ENCODE measurements at places on chromosomes 3 and 15. TPM values are rescaled to one million over a fixed set of nuclear protein-coding genes. Genes with fewer than 3 reads are reported as not detected.
A peak's percentile ranks its signal among the peaks of the same experiment; 100 is the strongest.

DNA sequence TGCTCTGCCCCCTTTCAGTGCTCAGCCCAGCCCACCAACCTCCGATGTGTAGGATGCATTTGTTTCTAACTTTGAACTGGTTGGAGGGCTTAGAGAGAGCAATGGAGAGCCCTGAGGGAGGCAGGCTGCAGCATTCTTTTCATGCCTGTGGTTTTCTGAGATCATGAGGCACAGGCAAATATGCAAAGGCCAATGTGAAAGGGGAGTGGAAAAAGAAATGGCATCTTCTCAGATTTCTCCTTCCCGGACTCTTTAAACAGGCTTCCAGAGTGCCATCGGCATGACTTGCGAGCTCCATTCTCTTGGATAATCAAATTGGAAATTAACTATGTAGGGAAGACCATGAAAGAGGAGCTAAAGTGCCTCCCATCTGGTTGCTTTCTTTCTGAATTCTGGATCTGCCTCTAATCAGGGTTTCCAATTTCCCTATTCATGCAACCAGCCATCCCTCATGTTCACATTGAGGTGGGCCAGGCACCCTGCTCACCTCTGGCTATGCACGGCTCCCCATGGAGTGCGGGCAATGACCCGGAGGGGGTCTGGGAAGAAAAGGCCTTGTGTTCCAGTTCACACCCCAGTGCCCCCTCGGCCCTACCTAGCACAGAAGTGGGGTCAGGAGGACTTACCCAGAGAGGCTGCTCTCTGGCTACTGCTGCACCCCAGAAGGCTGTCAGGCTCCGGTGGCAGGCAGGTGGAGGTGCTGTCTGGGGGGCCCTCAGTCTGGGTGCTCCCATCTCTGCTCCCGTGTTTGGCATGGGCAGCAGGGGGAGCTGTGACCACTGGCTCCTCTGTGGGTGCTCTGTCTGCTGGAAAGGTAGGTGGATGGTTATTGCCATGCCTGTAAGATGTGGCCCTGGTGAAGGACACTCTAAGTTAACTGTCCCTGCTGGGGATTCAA, 16.1 kb downstream of the AMOTL2 start:
- DNase-seq, result peak; percentile 73

- DNase-seq, result peak; percentile 66
Measured at GRCh38 chr15:31977812-31978661, 52.3 kb upstream of the CHRNA7 start.

The ERICH6 gene
- 0.68 TPM for total RNA-seq

- no peak for DNase-seq
Measured at GRCh38 chr3:52481819-52482521, 13.2 kb upstream of the STAB1 start.

The PLA2G4D gene
- not detected for total RNA-seq

DNA sequence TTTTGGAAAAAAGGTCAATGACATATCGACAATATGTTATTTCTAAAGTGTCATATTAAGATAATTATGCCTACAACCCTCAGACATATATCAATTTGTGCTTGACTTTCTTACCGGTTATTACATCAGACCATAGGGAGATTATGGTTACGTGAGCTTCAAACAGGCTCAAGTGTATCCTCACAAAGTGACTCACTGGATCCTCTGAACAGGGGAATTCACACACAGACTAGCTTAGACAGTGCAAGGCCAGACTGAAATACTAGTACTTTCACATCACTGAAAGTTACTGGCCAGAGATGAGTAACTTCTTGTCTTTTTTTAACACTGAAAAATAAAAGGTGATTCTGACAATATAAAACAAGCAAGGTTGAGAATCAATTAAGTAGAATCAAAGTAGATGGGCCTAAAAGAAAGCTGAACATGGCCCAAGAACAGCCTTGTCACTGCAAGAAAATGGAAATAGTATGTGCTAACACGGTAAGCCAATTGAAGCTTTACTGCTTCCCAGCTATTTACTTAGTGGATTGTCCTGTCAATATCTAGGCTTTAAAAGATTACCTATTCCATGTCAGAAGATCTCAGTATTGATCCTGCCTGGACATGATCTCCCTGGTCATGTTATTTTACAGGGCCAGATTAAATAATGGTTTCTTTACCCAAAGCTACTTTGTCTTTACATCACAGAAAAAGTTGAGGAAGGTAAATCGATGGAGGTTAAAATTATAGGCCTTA, 848.6 kb downstream of the ROBO1 start:
- DNase-seq, result no peak

The GRAMD2A gene
- total RNA-seq, result 2.0 TPM

DNA sequence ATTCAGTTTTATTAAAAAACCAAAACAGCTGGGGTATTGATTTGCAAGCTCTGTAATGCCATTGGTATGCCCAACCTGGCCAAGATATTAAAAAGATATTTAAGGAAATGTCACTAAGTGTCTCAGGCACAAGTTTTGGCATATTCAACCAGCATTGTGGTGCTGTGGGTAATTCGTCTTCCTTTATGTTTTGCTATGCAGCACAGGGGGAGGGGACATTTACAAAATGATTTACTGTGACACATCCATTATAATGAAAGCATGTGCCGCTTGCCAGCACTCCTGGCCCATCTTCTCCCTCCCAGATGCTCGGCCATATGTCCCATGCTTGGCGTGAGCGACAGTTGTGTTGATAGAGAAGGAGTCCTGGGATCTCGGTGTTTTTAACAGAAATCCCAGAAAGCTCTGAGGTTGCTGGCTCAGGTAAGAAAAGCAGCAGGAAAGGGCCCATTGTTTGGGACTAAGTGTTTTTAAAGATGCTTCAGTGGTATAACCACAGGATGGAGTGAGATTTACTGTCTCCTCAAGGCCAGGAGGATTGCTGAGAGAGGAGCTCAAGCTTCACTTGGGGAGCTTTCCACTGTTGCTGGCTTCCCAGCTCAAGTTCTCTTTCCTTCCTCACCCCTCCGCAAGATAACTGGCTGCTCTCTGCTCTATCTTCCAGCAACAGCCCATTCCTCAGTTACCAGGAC, 158.2 kb upstream of the TSC22D2 start:
- no peak for DNase-seq

- no peak for DNase-seq
Measured at GRCh38 chr15:64191971-64192830, 29.4 kb upstream of the PPIB start.

DNA sequence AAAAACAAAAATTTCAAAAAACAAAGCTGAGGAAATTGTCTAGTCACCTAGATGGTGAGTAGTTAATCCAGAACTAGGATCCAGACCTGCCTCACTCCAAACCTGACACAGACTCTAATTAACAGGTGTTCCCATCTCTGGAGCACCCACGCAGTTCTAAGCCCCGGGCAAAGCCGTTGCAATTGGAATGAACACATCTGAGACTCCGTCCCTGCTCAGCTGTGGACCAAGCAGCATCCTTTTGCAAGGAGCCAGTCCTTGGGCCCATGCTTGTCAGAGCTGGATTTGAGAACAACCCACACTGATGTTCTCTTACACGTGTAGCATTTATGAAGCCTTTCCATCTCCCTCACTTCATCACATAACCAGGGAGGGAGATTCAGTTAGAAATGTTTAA, 54.8 kb downstream of the LMCD1 start:
- DNase-seq, result no peak

GRCh38 chr3:56467108-56467507, 1.2 kb downstream of the ERC2 start:
- DNase-seq, result peak; percentile 81

DNA sequence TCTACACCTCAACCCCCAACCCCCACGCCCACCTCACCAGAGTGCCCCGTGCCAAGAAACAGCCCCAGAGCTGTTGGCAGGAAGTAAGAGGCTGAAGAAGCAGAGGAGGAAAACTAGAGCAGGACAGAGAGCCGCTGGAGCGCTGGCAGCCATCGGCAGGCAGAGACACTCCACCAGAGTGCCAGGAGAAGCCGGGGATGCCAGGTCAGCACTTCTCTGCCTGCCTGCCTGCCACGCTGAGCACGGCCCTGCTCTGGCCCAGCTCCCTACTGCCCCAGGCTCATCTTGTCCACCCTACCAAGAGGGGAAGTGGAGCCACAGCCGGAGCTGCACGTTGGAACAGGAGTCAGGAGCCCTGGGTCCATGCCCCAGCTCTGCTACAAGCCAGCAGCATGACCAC, 29.7 kb downstream of the CACNA2D2 start:
- DNase-seq, result no peak

The SH2D7 gene
- not detected for total RNA-seq

- no peak for DNase-seq
Measured at GRCh38 chr15:77819851-77820728, 187.4 kb upstream of the LINGO1 start.

DNA sequence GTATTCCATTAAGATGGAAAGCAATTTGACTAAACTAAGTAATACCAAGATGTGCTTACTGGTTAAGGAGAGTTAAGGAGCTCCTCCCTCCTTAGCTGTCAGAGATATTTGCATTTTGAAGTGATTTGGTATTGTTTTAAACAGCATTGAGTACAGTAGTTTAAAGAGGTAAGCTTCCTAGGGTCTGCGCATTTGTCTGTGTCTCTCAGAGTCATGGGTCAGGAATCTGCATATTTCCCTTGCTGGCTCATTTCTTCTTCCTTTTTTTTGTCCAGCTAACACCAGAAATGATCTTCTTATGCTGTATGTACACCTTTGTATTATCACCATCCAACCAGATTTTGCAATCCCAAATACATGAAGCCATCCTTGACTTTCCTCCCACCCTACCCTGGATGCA, 163.0 kb upstream of the BFSP2 start:
- no peak for DNase-seq

The VGLL3 gene
- total RNA-seq, result 11.9 TPM

The GPR156 gene
- 11.8 TPM for total RNA-seq

- DNase-seq, result no peak
Measured at GRCh38 chr15:75174102-75174501, 27.6 kb upstream of the C15orf39 start.

DNA sequence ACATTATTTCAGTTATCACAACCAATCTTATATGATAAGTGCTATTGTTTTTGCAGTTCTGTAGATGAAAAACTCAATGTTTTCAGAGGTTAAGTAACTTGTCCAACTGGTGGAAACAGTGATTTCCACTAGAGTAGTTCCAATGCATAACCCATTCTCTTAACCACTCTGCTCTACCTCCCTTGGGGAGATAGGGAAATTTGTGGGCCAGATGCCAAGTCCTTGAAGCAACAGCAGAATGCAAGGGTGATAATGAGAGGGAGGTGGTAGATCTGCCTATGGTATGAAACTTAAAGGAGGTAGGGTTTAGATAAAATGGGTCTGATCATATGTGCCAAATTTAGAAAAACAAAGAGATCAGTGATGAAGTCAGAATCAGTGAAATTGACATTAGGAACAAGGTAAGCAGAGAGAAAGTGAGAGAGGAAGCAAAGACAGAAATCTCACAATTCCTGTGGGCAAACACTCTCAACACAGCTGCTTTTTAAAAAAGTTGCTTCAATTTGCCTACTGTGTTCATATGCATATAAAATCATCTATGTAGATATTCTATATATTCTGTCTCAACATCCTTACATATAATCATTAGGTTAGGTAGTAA, 50.5 kb upstream of the UBP1 start:
- DNase-seq, result no peak

- no peak for DNase-seq
Measured at GRCh38 chr3:189629803-189630455, 1.3 kb upstream of the TP63 start.
